ENCODE measurements at places on chromosomes 3 and 15.
A peak's percentile ranks its signal among the peaks of the same experiment; 100 is the strongest.

- no peak for DNase-seq
These were observed 10.3 kb downstream of the GPR156 start for GRCh38 chr3:120274739-120275167.

GRCh38 chr3:86895202-86895601 lies 95.7 kb downstream of the VGLL3 start:
- DNase-seq: no peak

GRCh38 chr3:38738630-38739395 lies 77.2 kb downstream of the SCN10A start:
- peak; percentile 56 for DNase-seq

GRCh38 chr3:193869221-193870201 lies 266.4 kb upstream of the HES1 start:
- DNase-seq: peak; percentile 51

GRCh38 chr3:21169948-21170347 lies 581.1 kb downstream of the ZNF385D start:
- DNase-seq: no peak

GRCh38 chr3:102104033-102104432 lies 254.7 kb downstream of the NFKBIZ start:
- no peak for DNase-seq

GRCh38 chr3:186457236-186457635 lies 86.9 kb downstream of the CRYGS start:
- DNase-seq: no peak
